CD4-positive, alpha-beta T cell treated with Interleukin-2 at 100 ng/mL for 4 hours (primary cell): ENCODE measurements at places on chromosomes 11 and 22.

DNA sequence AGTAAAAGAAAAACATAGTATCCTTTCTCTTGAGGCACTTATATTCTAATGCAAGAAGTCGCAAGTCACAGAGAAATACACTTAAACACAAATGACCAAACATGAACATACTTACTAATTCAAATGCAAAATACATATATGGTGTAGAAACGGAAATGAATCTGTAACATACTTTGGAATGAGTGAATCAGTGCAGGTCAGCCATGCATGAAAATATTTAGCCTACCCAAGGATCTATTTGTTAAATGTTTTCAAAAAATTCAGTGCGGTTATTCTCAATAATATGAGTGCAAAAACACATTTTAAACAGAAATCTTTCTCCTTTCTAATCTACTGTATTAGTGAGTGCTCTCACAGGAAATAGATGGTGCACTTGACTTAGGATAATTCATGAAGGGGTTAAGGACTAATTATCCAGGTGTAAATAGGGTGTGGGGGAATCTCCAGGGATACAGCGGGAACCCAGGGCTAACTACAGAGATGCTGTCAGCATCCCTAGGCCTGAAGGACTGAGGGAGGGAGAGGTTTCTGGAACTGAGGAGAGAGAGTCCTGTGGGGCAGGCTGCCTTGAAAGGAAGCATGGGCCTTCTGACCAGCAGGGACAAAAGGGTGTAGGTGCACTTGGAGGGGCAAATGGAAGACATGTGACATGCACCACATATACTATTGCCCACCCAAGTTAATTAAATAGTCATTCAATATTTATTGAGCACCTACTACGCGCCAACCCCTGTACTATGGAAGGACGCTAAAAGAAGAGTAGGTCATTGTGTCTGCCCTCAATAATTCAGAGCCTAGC is 139.2 kb downstream of the MAML2 start:
- no peak for DNase-seq

DNA sequence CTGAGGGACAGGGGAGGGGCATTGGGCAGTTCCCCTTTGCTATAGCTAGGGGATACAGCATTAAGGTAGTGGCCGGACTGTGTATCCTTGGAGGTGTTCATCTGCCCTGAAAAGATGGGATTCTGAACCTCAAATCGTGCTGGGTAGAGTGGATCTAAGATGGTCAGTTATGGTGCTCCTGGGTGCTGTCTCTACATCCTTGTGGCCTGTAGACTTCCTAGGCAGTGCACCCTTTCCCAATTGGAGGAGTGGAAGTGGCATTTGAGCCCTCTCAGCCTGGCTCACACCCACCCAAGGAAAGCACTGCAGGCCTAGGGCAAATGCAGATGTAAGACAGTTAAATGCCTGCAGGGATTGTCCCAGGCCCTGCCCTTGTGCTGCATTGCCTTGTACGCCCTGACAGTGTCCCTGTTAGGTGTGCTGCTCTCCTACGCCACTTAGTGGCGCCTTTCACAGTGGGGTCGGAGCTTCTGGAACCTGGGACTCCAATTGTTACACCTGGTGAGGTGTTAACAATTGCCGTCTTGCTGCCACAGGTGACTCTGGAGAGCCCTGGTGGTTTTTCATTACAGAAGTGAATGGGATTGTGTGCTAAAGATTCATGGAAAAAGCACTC is 35.0 kb downstream of the PPFIBP2 start:
- peak; percentile 10 for DNase-seq

GRCh38 chr11:79616392-79616851 is 175.6 kb upstream of the TENM4 start:
- no peak for DNase-seq

DNA sequence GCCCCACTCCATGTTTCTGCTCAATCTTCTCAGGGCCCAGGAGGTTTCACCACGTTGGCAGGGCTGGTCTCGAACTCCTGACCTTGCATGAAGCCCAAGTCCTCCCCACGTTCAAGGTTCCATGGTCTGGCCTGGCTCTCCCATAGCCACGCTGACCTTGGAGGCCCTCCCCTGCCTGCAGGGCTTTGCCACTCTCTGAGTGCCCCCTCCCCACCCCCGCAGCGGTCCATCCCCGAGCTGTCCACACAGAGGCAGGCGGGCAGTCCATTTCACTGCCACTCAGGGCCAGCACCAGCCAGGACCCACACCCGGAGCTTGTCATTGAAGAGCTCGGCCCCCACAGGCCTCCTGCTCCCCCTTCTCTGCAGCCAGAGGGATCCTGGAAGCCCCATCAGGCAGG is 30.7 kb downstream of the ARHGAP8 start:
- DNase-seq: no peak

DNA sequence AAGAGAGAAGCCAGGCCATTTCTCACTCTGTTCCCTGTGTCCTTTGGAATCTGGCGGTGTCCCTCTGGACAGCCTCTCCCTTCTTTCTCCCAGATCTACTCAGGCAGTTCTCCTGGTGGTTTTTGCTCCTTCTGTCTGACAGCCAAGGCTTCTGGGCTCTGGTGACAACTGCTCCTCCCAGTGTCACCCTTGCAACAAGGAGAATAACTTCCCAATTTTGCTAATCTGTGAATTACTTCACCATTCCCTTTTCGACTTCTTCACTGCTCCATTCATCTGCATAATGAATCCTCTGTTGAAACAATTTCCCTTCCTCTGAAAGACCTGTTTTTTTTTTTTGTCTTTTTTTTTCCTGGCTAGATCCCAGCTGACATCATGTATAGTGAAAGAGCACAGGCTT is 56.3 kb upstream of the PDE3B start:
- no peak for DNase-seq

DNA sequence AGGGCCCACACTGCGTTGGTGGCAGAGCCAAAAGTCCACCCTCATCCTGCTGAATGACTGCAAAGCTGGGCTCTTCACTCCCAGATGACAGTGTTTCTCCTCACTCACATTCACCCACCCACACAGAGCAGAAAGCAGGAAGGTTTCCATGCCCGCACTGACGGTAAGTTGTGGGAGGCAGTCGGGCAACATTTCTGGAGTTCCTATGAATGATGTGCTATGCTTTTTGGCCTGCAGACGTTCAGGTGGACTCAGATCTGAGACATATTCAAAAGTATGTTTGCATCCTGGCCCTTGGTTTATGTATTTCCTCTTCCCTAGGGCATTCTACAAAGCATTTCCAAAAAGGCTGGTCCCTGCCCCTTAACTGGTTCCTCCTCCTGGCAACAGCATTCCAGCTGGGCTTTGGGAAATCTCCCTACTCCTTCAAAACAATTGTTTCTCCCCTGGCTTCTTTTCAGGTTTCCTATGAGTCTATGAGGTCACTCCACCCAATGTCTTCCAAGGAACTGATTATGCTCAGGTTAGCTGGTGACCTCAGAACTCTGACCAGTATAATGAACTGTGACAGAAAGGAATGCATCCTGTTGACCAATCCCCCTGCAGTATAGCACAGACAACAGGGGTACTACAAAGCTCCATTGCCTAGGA is 36.4 kb downstream of the PACSIN2 start:
- DNase-seq: no peak

- no peak for DNase-seq
Measured at GRCh38 chr11:73267122-73267846, 4.9 kb upstream of the P2RY6 start.

- no peak for DNase-seq
Measured at GRCh38 chr11:112881461-112881860, 79.8 kb upstream of the NCAM1 start.

DNA sequence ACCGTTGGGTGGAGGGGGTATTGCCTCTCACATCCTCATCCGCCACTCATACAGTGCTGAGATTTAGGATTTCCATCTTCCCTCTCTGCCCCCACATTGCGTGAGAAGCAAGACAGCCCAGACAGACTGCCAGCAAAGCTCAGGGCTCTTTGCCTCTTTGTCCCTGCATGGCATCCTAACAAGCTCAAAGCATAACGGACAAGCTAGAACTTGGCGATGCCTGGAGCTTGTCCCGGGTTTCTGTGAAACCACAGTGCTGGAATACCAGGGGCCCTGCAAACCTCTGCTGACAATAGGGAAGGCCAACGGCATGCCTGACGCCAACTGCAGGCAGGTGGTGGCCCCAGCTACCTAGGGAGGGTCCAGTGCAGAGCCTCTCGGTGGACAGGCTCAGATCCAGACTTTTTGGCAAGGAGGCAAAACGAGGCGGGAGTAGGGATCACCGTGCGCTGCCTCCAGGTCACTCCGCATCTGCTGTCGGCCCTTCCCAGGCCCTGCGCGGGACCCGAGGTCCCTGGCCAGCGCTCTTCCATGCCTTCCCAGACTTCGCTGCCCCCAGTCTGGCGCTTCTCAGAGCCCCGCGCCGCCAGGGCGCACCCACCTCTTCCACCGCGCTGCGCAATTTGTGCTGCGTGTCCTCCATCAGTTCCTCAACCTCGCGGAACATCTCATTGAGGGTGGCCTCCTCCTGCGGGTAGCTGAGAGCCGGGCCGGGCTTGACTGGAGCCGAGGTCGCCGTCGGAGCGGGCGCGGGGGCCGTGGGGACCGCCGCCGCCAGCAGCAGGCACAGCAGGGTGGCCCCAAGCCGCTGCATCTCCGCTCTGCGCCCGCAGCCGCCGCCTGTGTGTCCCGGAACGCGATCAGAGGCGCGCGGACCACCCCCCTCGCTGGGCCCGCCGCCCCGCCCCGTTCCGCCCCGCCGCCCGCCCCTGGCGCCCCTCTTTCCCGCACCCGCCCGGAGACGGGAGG is at the start of gene DKK3:
Gene DKK3 (minus strand): TSS at position 858 of the 969 bp plus-strand sequence. CDS start 44 bp downstream, at position 814.
- DNase-seq: no peak

DNA sequence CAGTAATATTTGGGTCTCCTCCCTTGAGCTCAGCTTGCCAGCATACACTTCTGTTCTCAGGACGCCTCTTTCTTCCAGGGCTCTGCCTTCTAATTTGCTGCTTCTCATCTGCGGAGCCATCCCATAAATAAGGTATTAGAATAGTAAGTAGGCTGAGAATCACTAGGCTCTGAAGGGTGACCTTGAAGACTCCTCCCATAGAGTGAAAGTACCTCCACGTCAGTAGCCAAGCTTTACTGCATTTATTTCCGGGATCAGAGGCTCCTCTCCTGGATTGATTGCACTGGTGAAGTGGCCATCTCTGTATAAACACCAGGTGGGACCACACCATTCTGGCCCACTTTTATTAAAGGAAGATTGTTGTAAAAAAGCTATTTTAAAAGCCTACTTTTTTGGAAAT is 315.5 kb downstream of the FAT3 start:
- no peak for DNase-seq

DNA sequence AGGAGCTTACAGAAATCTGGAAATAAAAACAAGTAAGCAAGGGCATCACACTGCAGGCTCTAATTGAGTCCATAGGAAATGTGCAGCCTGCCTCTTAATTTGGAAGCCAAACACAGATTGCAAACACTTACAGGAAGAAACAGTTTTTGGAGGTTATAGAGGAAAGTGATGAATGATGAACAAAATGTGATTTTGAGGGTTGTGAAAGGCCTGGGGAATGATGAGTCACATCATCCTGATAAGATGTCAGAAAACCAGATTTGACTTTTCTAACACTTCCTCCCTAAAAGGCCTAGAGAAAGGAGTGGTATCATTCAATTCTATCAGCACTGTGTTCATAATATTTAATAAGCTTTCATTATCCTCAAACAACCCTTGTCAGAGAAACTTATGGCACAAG is 96.6 kb upstream of the POU2AF2 start:
- DNase-seq: no peak

- DNase-seq: no peak
Measured at GRCh38 chr11:57521116-57521515, 5.6 kb upstream of the SLC43A1 start.

GRCh38 chr22:41241133-41241676 is 474 bp upstream of the CHADL start:
- no peak for DNase-seq

DNA sequence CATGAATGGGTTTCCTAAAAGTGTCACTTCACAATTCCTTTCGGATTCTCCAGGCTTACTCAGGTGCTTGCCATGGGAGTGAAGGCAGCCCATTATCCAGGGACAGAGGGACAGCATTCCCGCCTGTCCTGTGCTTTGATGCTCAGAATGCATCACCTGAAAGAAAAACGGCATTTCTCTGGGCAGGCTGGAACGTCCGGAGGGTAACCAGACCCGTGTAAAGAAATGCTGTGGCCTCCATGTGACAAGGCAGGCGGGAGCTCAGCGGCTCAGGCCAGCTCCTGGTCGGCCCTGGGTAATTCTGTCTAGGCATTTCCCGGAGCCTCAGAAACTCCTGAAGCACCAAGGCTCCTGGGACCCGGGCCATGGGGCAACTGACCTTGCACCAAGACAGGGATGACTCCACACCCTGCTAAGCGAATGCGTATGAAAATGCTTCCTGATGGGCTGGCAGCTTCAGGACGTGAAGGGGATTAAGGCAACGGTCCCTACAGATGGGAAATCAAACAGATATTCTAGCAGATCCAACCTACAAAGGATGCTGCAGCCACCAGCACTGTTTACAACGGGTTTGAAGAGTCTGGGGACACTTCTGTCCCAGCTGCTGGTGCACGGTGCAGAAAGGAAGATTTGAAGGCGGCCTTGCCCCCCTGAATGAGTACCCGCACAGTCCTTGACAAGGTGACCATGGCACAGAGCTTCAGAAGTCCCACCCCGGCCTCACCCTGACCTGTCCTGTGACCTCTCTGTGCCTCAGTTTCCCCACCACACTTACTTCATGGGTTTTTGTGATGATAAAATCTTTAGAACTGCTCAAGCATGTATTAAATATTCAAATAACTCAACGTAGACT is 13.6 kb upstream of the FGF3 start:
- DNase-seq: no peak

DNA sequence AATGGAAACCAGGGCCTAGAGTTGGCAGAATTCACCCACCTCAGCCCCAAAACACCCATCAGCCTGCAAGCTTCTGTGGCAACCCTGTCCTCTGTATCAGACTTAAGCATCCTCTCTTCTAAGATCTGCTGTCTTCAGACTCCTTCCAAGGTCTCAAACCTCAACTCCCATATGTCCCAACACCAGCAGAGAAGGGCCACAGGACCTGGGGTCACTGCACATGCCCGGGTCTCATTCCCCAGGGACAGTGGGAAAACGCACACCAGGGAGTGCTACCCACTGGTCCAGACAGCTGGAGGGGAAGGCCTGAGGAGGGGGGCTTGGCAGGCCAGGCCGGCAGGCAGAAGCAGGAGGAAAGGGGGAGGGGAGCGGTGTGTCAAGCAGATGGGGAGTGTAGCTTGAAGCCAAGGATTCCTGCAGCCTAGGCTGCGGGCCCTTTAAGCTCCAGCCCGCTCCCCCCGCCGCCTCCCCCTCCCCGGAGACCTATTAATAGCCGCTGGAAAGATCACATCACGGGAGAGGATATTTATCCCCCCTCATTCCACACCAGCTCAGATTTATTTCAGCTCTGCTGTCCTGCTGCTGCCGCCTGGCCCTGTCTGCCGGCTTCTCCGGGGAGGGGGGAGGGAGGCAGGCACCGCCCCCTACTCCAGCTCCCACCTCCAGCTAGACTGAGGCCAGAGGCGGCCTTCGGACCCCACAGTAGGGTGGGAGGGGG is 16.7 kb downstream of the BCL9L start:
- no peak for DNase-seq

GRCh38 chr22:44443641-44444235 is 54.3 kb downstream of the RTL6 start:
- no peak for DNase-seq

GRCh38 chr22:28017558-28017820 is 98.4 kb upstream of the PITPNB start:
- no peak for DNase-seq

- DNase-seq: no peak
Measured at GRCh38 chr11:76162336-76163288, 43.7 kb downstream of the WNT11 start.
